ENCODE measurements at places on chromosomes 12 and 14.

DNA sequence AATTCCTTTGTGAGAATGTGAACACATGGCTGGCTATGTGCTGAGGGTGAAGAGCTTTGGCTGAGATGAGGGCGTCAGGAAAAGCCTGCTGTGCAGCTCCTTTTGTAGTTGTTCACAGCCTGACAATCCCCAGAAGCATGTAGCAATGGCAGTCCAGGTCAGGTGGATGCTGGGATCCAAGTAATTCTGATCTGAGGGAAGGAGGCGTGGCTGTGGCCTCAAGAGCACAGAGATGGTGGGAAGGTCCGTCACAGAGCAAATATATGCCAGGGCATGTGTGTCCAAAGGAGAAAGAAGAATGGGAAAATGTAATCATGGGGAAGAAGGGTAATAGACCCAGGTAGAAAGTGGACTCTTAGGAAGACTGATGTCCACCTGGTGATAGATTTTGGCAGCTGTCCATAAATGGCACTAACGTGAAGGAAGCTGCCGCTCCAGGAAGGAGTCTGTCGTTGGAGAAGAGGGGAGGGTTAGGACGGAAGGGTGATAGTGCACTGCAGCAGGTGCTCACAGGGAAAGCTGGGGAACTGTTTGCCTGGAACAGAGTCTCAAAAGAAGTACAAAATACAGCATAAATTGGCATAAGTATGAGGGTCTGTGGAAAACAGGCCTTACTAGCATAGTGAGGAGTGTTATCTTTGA, 13.8 kb downstream of the MGST1 start:
- DNase-seq = no peak

DNA sequence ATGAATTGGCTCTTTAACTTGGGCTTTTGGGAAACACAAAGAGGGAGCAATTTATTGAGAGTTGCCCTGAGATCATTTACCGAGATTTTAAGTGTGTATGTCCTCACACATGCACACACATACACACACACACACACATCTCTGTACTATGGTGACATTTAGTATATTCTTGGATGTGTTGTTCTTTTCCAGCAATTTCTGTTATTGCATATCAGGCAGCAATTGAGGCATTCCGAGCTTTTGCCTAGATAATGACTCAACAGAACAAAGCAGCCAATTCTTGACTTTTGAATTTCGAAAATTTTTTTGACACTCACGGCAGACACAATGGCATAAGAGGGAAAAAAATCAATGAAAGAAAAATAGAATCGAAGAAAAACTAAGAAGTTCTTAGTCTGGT, 248.5 kb downstream of the DUSP6 start:
- DNase-seq = no peak

- no peak for DNase-seq
These were observed 67.3 kb upstream of the TMCC3 start for GRCh38 chr12:94717656-94718055.

GRCh38 chr14:33386781-33387180, 448.1 kb downstream of the NPAS3 start:
- DNase-seq = no peak

DNA sequence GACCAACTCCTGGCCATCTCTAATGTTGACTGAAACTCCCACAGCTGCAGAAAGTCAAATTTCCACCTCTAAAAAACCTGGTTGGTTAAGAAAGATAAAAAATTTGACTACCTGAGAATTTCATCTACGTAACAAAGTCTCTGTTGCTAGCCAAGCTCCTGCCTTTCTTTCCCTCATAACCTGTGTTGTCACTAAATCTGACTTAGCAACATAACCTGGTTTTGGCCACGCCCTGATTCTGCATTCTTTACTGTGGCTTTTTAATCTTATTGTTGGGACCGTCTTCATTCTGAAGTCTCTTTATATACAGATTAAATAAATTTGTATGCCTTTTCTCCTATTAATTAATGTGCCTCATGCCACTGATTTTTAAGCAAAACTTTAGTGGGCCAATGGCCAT, 16.1 kb upstream of the CD69 start:
- DNase-seq = no peak
